ENCODE measurements at places on chromosomes 5 and 9.

DNA sequence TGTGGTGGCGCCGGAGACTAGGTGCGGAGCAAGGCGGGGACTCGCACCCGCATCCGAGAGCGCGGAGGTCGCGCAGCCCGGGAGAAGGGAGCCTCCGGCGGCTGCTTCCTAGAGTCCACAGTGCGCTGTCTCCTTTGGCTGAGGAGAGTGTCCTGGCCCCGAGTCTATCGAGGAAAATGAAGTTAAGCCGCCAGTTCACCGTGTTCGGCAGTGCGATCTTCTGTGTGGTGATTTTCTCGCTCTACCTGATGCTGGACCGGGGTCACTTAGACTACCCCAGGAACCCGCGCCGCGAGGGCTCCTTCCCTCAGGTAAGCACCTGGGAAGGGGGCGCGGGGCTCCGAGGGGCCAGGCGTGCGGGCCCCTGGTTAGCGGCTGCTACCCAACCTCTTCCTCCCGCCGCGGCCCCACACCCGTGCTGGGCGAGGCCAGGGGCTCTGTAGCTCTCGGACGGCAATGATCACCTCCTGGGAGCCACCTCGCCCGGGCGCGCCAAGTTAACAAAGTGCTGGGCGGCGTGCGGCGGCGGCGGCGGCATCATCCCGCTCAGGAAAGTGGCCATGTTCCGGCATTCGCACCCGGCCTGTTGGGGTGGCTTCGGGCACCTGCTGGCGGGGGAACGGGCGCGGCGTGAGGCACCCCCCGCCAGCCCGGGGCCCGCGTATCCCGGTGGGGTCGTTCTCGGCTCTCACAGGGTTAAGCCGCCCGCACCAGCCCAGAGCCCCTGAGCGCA lies 681 bp downstream of the MAN2A1 start:
- DNase-seq: no peak

DNA sequence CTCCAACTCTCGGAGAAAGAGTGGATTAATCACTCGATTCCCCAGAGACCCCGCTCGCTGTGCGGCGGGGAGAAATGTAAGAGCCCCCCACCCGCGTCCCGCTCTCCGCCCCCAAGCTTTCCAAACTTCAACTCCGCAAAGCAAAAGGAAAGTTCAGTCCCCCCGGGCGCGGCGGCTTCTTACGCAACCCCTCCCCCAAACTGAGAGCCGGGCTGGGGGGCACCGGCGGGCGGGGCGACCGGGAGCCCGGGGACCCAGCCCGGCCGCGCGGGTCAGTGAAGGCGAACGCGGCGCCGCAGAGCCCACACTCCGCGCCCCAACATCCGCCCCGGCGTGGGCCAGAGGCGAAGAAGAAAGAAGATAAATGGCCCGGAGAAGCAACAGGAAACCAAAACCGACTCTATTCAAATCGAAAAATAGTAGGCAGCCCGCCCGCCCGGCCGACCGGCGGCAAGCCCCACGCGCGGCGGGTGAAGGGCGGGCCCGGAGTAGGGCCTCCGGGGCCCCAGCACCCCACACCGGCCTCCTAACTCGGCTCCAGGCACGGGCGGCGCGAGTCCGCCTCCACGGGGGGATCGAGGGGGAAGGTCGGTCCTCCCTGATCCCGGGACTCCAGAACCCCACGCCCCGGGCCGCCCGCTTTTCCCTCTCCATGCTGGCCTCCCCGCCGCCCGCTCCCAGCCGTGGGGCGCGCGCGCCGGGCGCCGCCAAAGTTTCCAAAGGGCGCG lies 720 bp downstream of the NOTCH1 start:
- DNase-seq: no peak

GRCh38 chr5:82129723-82130285 lies 148.3 kb downstream of the RPS23 start:
- no peak for DNase-seq

- no peak for DNase-seq
Observed at GRCh38 chr5:151799407-151799806, 27.7 kb downstream of the G3BP1 start.

DNA sequence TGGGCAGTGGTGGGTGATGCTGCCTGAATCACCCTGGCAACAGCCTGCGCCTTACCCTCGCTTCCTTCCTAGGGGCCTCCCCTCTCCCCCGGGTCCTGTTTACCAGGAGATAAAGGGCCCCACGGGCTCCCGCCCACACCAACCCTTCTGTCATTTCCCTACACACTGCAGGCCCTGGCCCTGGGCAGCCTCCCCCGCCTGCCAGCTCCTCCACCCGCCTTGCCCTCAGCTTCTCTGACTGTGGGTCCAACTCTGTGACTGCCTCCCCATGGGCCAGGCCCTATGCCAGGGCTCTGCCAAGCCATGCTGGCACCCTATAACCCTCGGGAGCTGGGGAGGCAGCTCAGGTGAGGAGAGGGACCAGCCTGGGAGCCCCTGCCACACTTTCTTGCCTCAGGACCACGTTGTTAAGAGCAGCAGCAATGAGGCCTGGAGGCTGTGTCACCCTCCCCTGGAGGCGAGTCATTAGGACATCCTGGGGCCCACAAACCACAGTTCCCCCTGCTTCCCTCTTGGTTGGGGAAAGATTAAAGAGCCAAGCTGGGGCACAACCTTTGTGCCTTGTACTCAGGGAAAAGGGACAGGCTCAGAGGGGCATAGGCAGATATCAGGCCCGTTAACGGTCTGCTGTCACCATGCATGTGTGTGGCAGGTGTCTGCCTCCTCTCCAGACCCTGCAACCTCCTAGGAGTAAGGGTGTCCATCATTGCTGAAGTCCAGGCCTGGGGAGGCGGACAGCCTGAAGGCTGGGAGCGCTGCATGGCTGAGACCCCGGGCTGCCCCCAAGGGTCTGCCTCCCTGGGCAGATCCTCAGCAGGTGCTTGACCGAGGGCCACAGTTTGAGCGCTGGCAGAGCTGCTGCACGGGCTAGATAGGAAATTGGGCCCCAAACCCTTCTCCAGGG lies 2.8 kb downstream of the MGAT4B start:
- no peak for DNase-seq

DNA sequence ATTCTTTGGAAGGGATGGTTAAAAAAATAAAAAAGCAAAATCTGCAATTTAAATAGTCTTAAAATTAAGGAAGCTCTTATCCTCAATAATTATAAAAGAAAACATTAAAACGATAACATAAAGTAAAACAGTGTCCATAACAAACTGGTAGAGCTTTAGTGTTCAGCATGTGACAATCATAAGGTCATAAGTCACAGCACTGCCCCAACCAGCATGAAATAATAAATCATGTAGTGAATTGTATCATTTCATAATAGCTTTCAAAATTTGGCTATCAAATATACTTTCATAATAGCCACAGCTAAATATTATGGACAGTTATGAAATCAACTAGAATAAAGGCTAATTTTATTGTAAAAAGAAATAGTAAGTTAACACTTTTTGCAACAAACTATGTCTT lies 10.0 kb downstream of the NR3C1 start:
- DNase-seq: no peak

DNA sequence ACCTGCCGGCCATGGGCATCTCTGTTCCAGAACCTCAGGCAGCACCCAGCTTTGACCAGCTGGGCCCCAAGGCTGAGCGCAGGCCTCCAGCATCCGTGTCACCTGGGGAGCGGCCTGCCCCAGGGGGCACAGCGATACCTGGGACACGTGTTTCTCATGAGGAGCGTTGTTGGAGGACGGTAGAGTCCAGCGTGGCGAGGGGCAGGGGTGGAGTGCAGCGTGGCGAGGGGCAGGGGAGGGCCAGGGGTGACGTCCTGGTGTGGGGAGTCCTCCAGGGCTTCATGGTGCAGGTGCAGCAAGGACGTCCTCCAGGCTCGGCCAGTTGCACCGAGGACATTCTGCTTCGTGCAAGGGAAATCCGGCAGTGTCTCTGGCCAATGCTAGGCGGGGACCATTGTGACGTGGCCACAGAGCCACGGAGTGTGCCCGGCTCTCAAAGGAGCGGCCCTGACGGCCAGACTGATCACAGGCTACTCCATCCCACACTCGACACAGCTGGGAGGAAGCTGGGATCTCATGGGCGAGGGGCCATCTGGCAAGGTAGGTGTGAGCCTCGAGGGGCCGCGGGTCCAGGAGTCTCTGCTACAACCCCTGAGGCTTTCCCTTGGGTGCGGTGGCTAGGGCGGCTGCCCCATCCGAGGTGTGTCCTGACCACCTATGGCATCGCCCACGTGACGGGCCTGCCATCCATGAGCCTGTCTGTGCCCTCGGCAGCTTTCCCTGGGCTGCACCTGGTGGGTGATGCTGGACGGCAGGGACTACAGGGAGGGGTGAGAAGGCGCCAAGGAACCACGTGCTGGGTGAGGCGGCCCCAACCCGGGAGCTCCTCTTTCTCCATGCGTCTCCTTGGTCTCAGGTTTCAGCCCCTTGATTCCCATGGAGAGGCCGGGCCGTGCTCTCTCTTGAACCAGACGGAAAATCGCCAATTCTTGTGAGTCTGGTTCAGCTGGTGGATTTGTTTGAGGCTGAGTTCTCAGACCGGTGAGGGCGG lies 33.8 kb downstream of the SLC9A3 start:
- no peak for DNase-seq

DNA sequence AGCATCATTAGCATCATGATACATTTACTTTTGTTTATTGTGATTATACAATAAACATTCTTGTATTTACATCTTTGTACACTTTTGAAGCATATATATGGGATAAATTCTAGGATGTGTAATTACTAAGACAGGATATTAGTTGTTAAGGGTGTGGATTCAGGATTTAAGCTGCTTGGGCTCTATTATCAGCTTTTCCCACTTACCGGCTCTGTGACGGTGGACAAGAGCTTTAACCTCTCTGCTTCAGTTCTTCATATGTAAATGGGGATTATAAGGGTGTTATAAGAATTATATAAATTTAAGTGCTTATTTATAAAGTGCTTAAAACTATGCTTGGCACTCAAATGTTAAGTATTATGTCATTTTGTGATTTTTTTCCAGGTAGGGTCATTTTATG lies 131.1 kb downstream of the FER start:
- no peak for DNase-seq

DNA sequence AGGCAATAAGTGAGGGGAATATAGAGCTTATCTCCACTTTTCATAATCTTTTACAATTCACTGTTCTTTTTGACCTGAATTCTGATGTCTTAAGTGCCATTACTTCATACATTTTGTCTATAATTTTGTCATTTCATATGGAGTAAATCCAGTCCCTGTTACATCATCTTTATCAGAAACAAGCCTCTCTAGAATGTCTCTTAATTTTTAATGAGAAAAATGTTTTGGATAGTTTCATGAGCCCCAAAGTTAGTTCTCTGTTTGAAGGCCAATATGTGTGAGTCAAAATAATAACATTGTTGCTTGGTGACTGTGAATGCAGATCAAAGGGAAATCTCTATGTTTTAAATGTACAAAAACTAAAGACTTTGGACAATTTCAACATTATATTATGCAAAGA lies 329.6 kb upstream of the ARRDC3 start:
- DNase-seq: no peak

Data from thoracic aorta (tissue), 2 donors.